CD4-positive, alpha-beta memory T cell (primary cell): ENCODE measurements at places on chromosomes 6 and 20. TPM values are rescaled to one million over a fixed set of nuclear protein-coding genes. Genes with fewer than 3 reads are reported as not detected.

- H3K4me1 ChIP-seq, result no peaks in the 10 kb centered on the region
- H3K4me3 ChIP-seq, result no peak overlapping the region
Measured at GRCh38 chr6:36721369-36722140, 23.9 kb downstream of the RAB44 start.

- no peaks in the 10 kb centered on the region for H3K36me3 ChIP-seq
- no peak overlapping the region for H3K4me3 ChIP-seq
- no peak overlapping the region for H3K27ac ChIP-seq
Measured at GRCh38 chr20:8328189-8328588, 196.1 kb downstream of the PLCB1 start.

Gene POU5F1
- not detected for total RNA-seq

GRCh38 chr20:9422321-9423057 lies 91.9 kb upstream of the LAMP5 start:
- H3K4me3 ChIP-seq, result no peak overlapping the region
- H3K36me3 ChIP-seq, result no peaks in the 10 kb centered on the region
- no peak overlapping the region for H3K27ac ChIP-seq
- no peak for DNase-seq
- H3K4me1 ChIP-seq, result no peaks in the 10 kb centered on the region

- H3K4me1 ChIP-seq, result no peaks in the 10 kb centered on the region
- DNase-seq, result no peak
- no peak overlapping the region for H3K4me3 ChIP-seq
- H3K27me3 ChIP-seq, result no peaks in the 10 kb centered on the region
Measured at GRCh38 chr6:112144145-112144926, 56.9 kb downstream of the FAM229B start.

DNA sequence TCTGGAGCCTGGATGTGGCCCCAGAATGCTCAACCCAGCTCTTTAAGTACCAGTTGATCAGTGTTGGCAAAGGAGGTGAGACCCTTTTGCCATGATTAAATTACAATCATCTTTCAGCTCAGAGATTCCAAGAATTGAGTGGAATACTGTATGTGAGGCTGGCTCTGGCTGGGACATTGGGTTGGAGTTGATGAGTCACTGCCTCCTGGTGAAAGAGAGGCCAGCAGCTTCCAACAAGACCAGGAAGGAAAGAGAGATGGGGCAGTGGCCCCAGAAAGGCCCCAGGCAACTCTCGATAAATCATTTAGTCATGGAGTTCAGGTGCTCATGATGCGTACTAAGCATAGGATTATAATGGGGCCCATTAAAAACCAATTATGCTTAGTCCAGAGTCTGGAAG lies 2.1 kb downstream of the TGM6 start:
- no peaks in the 10 kb centered on the region for H3K36me3 ChIP-seq
- no peak overlapping the region for H3K4me3 ChIP-seq
- peaks cover 24% of the 10 kb centered on the region for H3K4me1 ChIP-seq
- H3K27ac ChIP-seq, result no peak overlapping the region
- no peaks in the 10 kb centered on the region for H3K27me3 ChIP-seq

- no peaks in the 10 kb centered on the region for H3K36me3 ChIP-seq
- H3K4me1 ChIP-seq, result no peaks in the 10 kb centered on the region
- DNase-seq, result no peak
- H3K27ac ChIP-seq, result no peak overlapping the region
- no peak overlapping the region for H3K4me3 ChIP-seq
Measured at GRCh38 chr20:44342248-44342647, 5.4 kb downstream of the R3HDML start.

DNA sequence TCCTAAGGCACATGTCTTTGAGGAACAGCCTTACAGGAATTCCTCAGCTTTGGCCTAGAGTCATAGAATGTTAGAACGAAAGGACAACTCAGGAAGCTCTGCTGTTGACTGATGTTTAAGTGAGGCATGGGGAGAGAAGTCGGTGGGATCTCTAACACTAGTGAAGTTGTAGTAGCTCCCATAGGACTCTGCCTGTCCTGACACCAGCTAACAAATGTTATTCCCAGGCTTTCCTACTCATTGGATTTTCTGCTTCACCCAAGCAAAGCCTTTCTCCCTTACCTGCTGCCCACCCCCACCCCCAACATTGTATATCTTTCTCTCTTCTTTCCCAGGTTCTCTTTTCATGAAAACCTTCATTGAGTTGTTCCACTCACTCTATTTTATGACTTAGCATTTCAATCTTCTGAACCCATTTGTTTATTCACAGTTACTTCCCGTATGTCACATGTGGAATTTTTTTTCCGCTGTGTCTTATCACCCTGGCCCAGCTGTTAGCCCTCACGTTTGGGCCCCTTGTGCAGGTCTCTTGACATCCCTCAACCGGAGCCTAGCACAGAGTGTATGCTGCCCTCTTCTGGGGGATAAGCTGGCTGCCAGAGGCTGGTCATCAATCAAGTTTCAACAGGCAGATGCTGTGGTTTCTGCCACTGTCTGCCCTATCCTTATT lies 39.2 kb upstream of the RNF8 start:
- H3K36me3 ChIP-seq, result peaks cover 56% of the 10 kb centered on the region
- no peaks in the 10 kb centered on the region for H3K27me3 ChIP-seq
- H3K4me3 ChIP-seq, result no peak overlapping the region
- H3K27ac ChIP-seq, result no peak overlapping the region
- no peaks in the 10 kb centered on the region for H3K4me1 ChIP-seq
- no peak for DNase-seq

GRCh38 chr6:34020807-34021553 lies 124.9 kb downstream of the GRM4 start:
- H3K36me3 ChIP-seq, result no peaks in the 10 kb centered on the region
- no peaks in the 10 kb centered on the region for H3K4me1 ChIP-seq
- no peaks in the 10 kb centered on the region for H3K27me3 ChIP-seq
- DNase-seq, result no peak
- H3K27ac ChIP-seq, result no peak overlapping the region

Gene C6orf58
- not detected for total RNA-seq

- H3K4me3 ChIP-seq, result no peak overlapping the region
- no peaks in the 10 kb centered on the region for H3K4me1 ChIP-seq
- H3K27ac ChIP-seq, result no peak overlapping the region
- no peaks in the 10 kb centered on the region for H3K36me3 ChIP-seq
- no peak for DNase-seq
- no peaks in the 10 kb centered on the region for H3K27me3 ChIP-seq
Measured at GRCh38 chr6:88599571-88599970, 363.8 kb downstream of the RNGTT start.

DNA sequence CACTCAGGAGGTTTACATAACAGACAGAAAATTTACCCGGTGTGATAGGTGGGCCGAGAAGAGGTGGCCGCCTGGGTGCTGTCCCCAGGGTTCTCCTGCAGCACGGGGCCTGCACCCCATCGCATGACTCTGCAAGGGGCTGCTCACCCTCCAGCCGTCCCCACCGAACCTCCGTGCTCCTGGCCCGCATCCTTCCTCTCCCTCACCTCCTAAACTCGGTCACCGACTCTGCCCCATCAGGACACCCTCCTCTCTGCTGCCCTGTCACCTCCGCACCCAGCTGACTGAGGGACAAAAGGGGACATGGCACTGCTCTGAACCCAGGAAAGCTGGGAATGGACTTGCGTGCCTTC lies 147.6 kb downstream of the SYNDIG1 start:
- no peaks in the 10 kb centered on the region for H3K4me1 ChIP-seq
- H3K27ac ChIP-seq, result no peak overlapping the region
- DNase-seq, result no peak
- H3K4me3 ChIP-seq, result no peak overlapping the region
- no peaks in the 10 kb centered on the region for H3K36me3 ChIP-seq
- H3K27me3 ChIP-seq, result no peaks in the 10 kb centered on the region

Gene TNF
- total RNA-seq, result 25.0 TPM

Gene OPRM1
- total RNA-seq, result not detected

DNA sequence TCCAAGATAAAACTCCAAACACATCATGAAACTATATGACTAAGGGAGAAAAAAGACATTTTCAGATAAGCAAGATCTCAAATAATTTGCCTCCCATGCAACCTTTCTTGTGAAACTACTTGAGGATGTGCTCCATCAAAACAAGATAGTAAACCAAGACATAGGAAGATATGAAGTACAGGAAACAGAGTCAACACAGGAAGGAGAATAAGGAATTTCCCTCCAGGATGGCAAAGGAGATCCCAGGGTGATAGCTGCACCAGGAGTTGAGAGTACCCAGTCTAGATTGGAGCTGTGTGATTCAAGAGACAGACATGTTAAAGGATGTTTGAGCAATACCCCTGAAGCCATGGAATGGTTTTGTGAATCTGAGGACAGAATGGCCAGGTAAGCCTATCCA lies 15.3 kb downstream of the IL17A start:
- no peaks in the 10 kb centered on the region for H3K36me3 ChIP-seq
- H3K4me1 ChIP-seq, result no peaks in the 10 kb centered on the region
- no peak for DNase-seq

DNA sequence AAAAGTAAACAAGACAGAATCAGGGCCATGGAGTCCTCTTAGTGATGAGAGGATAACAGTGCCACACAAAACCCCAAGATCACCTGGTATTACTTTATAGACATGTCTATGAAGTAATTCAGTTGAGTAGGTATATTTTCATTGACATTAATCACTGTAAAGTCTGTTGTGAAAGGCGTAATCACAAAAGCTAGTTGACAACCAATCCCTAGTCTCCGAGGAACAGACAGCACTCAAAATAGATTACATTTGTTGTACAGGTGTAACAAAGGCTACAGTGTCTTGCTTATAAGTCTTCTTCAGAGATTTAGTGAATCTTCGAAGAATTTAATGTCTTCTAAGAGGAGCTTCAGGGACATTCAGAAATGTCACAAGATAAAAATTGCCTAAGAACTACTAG lies 120.1 kb downstream of the TMEM200A start:
- no peaks in the 10 kb centered on the region for H3K36me3 ChIP-seq
- DNase-seq, result no peak
- no peaks in the 10 kb centered on the region for H3K27me3 ChIP-seq
- no peak overlapping the region for H3K27ac ChIP-seq
- H3K4me1 ChIP-seq, result peaks cover 21% of the 10 kb centered on the region
- H3K4me3 ChIP-seq, result no peak overlapping the region

DNA sequence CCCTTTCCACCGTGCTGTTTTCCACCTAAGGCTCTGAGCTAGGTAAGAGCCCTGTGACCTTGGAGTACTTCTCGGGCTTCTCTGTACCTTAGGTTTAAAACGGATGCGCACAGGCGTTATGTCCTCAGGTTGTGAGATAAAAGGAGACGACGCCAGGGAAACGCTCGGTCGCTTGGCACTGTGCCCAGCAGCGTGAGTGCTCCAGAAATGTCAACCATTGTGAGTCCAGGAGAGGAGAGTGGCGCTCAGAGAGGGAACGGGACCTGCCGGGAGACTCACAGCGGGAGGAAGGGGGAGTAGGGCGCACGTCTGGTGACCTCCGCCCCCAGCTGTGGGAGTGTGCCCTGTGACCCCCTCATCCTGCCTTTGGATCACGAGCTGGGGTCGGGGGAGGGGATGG lies 33.8 kb upstream of the SCRT2 start:
- H3K4me3 ChIP-seq, result no peak overlapping the region
- no peaks in the 10 kb centered on the region for H3K4me1 ChIP-seq
- no peaks in the 10 kb centered on the region for H3K36me3 ChIP-seq
- no peak overlapping the region for H3K27ac ChIP-seq
- no peak for DNase-seq

GRCh38 chr6:2109796-2110195 lies 135.6 kb downstream of the GMDS start:
- H3K4me3 ChIP-seq, result no peak overlapping the region
- DNase-seq, result no peak
- no peak overlapping the region for H3K27ac ChIP-seq
- H3K36me3 ChIP-seq, result no peaks in the 10 kb centered on the region
- H3K4me1 ChIP-seq, result peaks cover 10% of the 10 kb centered on the region

GRCh38 chr20:13355411-13355810 lies 134.3 kb downstream of the ISM1 start:
- no peak overlapping the region for H3K4me3 ChIP-seq
- H3K27me3 ChIP-seq, result no peaks in the 10 kb centered on the region
- no peaks in the 10 kb centered on the region for H3K4me1 ChIP-seq

- H3K4me1 ChIP-seq, result no peaks in the 10 kb centered on the region
- no peaks in the 10 kb centered on the region for H3K27me3 ChIP-seq
- no peak overlapping the region for H3K27ac ChIP-seq
- no peak overlapping the region for H3K4me3 ChIP-seq
- no peak for DNase-seq
- H3K36me3 ChIP-seq, result no peaks in the 10 kb centered on the region
Measured at GRCh38 chr20:40843251-40843650, 154.2 kb upstream of the MAFB start.

- H3K4me3 ChIP-seq, result no peak overlapping the region
- DNase-seq, result no peak
- H3K27ac ChIP-seq, result no peak overlapping the region
- no peaks in the 10 kb centered on the region for H3K27me3 ChIP-seq
Measured at GRCh38 chr20:40037511-40037910, 651.5 kb downstream of the MAFB start.

DNA sequence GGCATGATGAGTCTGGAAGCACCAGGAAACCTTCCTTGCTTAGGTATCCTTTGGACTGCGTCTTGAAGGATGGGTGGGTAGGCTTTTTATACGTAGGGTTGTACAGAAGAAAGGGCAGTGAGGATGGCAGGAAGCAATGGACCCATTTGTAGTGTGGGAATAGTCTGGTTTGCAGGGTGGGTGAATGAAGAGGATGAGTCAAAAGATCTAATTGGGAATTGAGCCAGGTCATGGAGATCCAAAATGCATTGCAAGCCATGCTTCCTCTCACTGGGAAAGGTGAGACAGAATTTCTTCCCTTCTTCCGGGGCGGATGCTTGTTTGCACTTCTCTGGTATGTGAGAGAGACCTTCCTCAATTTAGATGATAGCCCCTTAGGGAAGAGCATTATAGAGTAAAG lies 10.1 kb upstream of the BTBD3 start:
- no peaks in the 10 kb centered on the region for H3K4me1 ChIP-seq
- DNase-seq, result no peak
- no peaks in the 10 kb centered on the region for H3K36me3 ChIP-seq
- no peak overlapping the region for H3K27ac ChIP-seq
- no peaks in the 10 kb centered on the region for H3K27me3 ChIP-seq

DNA sequence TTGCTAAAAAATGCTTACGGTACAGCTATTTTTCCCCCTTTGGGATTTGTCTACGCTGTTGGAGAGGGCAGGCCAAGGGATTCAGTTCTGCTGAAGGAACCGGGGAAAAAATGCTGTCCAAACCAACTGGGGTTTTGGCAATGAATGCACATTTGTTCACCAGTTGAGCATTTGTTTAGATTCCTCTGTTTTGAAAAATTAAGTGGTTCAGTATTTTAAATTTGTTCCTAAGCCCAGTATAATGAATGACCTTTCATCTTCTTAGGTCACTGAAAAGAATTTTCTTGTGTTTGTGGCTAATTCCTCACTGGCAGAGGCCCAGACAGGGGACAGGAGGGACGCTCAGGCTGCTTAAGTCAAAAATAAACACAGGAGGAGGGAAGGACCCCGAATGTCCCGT lies 10.8 kb upstream of the EYA2 start:
- no peak overlapping the region for H3K27ac ChIP-seq
- H3K4me3 ChIP-seq, result no peak overlapping the region
- no peak for DNase-seq
- H3K4me1 ChIP-seq, result no peaks in the 10 kb centered on the region

Gene MLIP
- total RNA-seq, result not detected

Gene PHF20
- total RNA-seq, result 72.9 TPM

Gene HFE
- 4.2 TPM for total RNA-seq

GRCh38 chr6:149060300-149060984 lies 257.1 kb upstream of the TAB2 start:
- peak; percentile 75 for DNase-seq
- no peaks in the 10 kb centered on the region for H3K36me3 ChIP-seq
- peaks cover 46% of the 10 kb centered on the region for H3K4me1 ChIP-seq
